ENCODE measurements at places on chromosomes 12 and 14. TPM values are rescaled to one million over a fixed set of nuclear protein-coding genes. Genes with fewer than 3 reads are reported as not detected.

DNA sequence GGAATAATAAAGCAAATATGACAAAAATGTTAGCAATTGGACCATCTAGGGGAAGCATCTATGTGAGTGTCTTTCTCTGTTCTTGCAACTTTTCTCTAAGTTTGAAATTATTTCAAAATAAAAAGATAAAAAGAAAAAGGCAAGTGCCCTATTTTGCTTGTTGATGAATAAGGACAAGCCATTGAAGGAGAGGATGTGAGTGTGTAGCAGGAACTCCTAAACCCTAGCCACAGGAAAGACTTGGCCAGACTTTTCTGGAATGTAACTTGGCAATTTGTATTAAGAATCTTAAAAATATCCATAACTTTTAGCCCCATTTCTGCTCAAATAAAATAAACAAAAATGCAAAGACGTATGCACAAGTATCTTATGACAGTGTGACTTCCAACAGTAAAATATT lies 279.4 kb downstream of the CACNA1C start:
- DNase-seq, result no peak

DNA sequence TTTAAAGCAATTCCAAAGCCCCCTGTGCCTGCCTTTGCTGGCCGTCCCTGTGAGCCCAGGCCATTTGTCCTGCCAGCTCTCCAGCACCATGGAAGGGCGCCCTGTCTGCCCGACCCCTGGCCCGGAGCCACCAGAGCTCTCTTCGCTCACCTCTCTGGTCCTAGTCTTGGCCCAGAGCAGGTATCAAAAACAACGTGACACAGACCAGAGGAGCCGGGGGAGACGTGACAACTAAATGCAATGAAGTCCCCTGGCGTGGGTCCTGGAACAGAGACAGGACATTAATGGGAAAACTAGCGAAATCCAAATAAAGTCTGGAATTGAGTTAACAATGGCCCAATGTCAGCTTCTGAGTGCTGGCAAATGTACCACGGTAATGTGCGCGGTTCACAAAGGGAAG lies 83.2 kb upstream of the DIO3 start:
- DNase-seq, result no peak

The APEX1 gene
- total RNA-seq, result 45.9 TPM

DNA sequence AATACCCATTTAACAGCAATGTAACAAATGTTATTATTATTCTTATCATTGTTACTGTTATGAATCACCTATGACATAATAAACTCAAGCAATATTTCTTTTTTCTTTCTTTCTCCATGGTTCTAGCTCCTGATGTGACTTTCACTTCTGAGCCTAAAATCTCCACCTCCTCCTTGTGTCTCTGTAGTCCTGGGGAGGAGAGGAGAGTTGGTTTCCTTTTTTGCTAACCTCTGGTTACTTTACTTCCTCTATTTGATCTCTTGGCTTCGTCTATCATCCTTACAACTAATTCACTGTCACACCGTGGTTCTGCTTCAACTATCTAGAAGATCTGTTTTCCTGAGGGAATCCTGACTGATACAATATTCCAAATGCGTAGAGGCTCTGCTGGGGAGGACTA lies 456.6 kb downstream of the VRK1 start:
- no peak for DNase-seq

DNA sequence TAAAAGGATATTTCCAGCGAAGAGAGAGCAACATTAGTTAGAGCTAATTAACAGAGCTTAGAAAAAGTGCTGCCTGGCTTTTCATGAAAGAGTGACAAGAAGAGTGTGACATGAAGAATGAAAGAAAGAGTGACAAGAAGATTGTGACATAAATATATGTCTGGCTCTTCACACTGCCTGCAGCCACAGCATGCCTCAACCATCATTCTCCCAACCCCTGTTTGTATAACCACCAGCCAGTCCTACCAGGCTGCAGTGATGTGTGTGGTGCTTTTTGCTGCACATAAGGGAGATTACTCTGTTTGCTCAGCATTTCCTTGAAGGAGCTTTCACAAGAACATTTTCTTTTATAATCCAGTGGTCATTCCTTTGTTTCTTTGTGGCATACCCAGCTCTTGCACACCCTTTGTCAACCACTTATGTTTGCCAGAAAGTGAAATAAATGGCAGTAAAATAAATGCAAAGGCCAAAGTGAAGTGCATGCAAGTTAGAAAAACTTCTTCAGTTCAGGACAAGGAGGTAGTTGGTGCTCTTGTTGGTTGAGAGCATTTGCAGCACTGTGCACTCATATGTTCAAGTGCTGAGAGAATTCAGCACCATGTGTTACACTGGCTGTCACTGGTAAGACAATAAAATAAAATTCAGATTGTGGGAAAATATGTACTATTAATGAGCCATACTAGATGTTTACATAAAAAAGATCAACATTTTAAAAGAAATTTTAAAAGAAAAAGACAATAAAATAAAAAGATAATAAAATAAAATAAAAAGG lies 50.6 kb downstream of the KIF21A start:
- DNase-seq, result no peak

DNA sequence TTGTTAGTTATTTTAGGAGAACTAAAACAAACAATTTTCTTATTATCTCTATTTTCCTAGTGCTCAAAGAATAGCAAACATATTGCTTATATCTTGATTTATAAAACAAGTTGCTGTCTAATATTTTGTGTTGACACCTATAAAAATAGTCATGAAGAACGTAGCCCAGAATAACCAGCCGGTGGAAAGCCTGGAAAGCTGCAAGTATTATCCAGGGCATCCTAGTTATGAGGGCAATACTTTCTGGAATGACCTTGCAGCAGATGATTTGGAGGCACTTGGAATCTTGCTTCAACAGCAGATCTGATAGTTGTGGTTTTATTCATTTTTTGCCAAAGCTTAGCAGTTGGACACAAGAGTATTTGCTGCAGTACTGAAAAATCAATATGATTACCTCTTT lies 948.7 kb downstream of the LRFN5 start:
- DNase-seq, result no peak

DNA sequence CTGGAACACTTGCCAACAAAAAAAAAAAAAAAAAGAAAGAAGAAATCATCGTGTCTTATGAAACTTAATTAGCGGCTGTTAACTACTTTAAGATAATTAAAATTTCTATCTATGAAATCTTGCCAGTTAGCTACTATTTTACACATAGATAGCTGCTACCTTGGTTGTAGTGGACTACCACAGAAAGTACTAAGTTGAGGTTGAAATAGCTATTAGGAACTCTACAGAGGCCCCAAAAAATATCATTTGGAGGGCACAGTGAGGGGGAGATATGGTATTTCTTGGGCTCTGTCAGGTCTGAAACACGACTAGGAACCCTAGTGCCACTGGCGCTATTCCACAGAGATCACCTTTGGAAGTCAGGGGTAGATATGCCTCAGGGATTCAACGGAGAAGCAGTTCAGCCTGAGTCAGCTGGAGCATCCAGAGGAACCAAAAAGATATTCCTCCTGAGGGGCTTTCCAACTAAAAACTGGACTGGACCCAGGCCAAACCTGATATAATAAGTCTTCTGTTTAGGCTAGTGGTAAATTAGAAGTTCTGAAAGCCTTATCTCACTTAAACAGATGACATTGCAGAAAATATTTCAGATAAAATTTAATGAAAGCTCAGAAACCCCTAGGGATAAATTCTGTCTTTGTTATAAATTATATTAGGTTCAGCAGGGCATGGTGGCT lies 126.1 kb downstream of the EPS8 start:
- no peak for DNase-seq

GRCh38 chr12:117789195-117789912 lies 179.4 kb downstream of the KSR2 start:
- DNase-seq, result no peak

DNA sequence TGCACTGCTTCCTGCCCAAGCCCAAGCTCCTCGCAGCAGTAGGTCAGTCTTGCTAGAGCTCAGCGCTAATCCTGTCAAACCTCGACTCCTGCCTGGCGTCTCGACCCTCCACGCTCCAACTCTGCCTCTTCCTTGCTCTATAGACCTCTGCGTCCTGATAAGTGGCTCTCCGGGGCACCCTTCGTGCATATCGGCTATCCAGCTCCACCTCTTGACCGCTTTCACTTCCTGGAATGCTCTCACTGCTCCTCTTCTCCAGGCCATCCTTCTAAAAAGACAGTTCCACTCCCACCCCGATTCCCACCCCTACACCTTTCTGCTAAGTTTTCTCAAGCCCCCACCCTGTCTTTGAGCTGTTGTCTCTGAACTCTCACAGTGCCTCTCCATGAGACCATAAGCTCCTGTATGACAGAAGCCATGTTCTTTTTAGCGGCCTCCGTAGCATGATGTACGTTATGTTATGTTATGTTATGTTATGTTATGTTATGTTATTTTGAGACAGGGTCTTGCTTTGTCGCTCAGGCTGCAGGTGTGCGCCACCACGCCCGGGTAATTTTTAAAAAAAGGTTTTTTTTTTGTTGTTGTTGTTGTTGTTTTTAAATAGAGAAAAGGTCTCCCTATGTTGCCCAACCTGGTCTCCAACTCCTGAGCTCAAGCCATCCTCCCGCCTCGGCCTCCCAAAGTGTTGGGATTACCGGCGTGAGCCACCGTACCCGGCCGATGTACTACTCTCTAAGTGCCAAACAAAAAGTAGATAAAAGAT lies 601 bp downstream of the COX14 start:
- DNase-seq, result no peak

- no peak for DNase-seq
Observed at GRCh38 chr12:32876004-32876403, 20.6 kb downstream of the PKP2 start.

GRCh38 chr12:57461917-57462250 lies 2.3 kb downstream of the GLI1 start:
- DNase-seq, result no peak

DNA sequence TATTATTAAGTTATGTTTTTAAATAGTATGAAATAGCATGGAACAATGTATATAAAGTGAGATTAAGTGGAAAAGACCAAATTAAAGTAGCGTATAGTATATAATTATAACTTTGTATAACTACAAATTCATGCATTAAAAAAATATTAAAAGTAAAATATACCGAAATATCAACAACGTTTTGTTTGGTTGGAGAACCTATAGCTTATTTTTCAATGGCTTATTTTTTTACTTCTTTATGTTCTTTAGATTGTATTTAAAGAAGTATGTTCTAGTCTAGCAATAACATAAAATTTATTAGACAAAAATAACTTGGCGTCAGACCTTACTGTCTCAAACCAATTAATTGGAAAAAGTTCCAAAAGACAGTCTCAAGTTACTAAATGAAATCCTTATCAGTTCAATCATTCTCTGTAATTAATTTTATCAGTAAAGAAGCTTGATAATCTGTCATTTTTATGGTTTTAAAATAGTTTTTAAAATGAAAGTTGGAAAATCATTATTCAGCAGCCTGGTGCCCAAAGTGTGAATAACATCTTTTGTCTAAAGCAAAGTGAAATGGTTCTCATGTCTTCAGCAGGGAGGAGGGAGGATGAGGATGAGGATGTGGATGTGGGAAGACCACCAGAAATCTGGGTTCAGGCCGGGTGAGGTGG lies 46.7 kb downstream of the IRAK3 start:
- no peak for DNase-seq

Data from thoracic aorta (tissue), 2 donors.